Activated naive CD4-positive, alpha-beta T cell (primary cell): ENCODE measurements at places on chromosomes 7 and 10.

GRCh38 chr7:45001138-45001694, 1.2 kb downstream of the CCM2 start:
- DNase-seq: no peak

DNA sequence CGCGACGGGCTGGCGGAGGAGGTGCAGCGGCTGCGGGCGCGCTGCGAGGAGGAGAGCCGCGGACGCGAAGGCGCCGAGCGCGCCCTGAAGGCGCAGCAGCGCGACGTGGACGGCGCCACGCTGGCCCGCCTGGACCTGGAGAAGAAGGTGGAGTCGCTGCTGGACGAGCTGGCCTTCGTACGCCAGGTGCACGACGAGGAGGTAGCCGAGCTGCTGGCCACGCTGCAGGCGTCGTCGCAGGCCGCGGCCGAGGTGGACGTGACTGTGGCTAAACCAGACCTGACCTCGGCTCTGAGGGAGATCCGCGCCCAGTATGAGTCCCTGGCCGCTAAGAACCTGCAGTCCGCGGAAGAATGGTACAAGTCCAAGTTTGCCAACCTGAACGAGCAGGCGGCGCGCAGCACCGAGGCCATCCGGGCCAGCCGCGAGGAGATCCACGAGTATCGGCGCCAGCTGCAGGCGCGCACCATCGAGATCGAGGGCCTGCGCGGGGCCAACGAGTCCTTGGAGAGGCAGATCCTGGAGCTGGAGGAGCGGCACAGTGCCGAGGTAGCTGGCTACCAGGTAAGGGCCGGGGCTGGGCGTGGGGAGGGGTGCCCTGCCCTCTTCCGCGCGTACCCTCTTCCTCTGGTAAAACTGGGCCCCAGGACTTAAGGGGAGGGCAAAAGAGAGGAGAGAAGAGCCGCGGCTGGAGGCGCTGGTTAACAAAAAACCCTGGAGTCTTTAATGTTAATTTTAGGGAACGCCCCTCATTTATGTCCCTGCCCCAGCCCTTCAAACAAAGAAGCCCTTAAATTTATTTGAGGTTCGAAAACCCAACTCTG, 987 bp downstream of the INA start:
- DNase-seq: no peak

- DNase-seq: no peak
Observed at GRCh38 chr10:9510626-9511025, 1456.1 kb downstream of the GATA3 start.

DNA sequence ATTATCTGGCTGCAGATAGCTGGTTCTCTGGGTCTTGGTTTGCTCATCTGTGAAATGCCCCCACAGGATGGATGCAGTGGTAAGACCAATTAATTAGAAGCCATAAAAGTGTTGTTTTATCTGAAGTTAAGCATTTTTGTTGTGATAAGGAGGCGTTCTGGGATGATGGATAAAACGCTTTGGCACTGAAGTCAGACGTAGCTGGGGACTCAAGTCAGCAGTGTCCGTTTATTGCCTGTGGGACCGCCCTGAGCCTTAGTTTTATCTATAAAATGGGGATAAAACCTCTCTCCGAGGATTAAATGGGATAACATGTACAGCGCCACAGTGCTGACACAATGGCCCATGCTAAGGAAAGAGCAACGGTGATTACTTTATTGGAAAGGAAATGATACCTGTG, 34.7 kb downstream of the TCF7L2 start:
- no peak for DNase-seq

DNA sequence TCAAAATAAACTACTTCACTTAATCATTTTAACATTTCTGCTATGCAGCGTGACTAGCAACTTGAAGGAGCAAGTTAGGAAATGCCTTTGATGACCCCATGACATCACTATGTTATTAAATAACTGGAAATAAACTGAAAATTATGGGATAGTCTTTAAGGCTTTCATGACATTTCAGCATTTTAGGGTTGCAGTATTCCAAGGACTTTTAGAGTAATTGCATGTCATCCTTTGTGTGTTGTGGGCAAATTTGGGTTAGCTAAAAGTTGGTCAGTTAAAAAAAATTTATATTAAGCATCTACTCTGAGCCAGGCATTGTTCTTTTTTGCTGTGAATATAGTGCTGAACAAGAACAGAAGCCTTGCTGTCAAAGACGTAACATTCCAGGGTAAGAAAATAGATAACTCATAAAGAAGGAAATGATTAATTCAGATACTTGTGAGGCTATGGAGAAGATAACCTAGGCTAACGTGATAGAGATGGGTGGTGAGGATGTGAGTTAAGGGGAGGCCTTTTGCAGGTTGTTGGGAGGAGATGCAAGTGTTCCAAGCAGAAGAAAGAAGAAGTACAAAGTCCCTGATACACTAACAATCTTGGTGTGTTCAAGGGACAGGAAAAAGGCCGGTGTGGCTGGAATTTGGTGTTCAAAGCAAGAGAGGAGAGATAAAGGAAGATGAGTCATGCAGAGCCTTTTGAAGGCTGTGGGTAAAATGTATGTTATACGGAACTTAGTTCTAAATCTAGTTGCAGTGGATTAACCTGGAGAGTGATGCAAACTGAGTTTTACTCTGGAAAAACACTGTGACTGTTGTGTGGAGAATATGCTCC, 610.2 kb downstream of the AUTS2 start:
- DNase-seq: no peak

DNA sequence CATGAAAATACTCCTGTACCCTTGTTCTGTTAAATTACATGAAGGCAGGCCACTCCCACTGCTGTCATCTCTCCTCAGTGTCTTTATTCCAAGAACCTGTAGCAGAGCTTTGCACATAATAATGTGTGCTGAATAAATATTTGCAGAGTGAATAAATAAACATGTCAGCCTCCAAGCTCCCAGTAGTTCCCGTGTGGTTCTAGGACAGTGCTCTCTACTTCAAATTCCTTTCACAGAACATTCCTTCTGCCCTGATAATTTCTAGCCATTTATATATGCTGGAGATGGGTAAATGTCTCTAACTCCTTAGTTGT, 20.3 kb upstream of the HYAL4 start:
- no peak for DNase-seq

- DNase-seq: no peak
Observed at GRCh38 chr10:69712342-69712741, 82.3 kb downstream of the FAM241B start.

GRCh38 chr7:82542665-82543064, 99.1 kb upstream of the CACNA2D1 start:
- DNase-seq: no peak

DNA sequence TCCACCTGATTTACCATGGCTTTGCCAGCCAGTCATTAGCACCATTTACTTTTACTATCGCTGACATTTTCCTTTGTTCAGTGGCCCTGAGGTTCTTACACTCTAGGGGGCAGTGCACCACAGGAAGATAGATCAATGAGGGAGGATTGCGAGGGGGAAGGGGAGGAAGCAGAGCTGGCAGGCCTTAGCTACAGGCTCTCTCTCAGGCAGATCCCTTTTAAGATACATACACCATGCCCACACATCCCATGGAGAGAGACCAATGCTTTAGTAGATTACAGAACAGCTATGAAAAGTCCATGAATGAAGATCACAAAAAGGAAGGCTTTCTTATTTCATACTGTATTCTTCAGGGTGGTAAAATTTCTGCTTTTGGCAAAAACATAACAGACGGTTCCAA, 47.4 kb downstream of the DENND11 start:
- DNase-seq: no peak

GRCh38 chr7:99308461-99309074, 17.1 kb upstream of the ARPC1A start:
- no peak for DNase-seq

GRCh38 chr7:7792056-7792455, 73.6 kb upstream of the RPA3 start:
- DNase-seq: no peak

- DNase-seq: no peak
Observed at GRCh38 chr10:7306616-7307015, 104.2 kb downstream of the SFMBT2 start.

GRCh38 chr10:64091897-64092296, 570.7 kb downstream of the REEP3 start:
- DNase-seq: no peak

- peak; percentile 26 for DNase-seq
Observed at GRCh38 chr7:712381-713138, 13.9 kb upstream of the DNAAF5 start.

DNA sequence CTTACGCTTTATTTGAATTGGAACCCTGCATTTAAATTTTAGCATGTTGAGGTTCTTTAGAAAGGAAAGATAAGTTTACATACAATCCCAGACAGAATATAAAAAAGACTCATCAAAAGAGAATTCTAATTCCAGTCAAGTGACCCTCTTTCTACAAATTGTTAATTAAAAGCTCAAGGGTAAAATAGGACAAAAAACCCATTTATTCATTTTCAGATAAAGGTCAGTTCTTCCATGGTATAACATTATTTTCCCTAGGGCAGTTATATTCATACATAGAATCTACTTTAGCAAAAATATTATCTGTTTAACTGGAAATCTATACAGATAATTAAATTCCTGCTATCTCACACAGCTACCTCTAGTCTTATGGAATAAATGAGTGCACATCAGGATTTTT, 137.5 kb upstream of the LAMB4 start:
- no peak for DNase-seq
